Fibroblast of pulmonary artery (primary cell): ENCODE measurements at places on chromosomes 6 and 20.
A peak's percentile ranks its signal among the peaks of the same experiment; 100 is the strongest.

DNA sequence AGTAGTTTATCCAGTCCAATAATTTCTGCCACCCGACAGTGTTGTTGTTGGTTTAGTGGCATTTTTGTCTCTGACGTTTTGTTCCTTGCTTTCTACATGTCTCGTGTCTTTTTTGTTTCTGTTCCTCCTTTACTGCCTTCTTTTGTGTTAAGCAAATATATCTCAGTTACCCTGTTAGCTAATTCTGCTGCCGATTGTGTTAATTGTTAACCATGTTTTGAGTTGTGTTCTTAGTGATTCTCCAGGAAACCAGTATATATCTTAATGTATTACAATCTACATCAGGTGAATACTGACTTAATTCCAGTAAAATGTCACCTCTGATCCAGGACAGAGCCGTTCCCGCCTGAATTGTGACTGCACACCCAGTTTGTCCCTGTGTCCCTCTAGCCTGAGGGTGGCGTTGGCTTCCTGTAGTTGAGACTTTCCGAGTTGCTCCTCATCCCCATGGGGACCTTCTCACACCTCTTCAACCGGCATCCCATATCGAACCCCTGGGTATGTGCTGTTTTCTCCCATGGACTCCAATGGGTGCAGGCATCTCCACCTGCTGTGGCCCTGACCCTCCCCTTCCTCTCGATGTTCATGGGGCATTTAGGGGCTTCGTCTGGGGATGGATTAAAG, 35.8 kb upstream of the BHLHE23 start:
- DNase-seq: no peak

DNA sequence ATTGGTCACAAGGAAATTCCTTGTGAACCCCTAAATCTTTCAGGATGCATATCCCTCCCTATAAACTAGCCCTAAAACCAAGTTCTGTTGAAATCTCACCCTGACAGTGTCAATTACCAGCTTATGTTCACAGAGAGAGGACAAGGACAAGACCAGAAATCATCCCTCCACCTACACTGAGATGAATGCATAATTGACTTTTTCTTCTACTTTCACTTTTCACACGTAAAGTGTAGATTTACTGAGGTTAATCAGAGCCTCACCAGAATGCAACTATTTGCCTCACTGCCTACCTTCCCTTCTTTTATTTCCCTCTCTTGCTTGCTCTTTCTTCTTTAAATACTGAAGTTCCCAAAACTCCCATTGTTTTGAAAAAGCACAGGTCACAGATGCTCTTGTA, 15.3 kb upstream of the NKAIN2 start:
- no peak for DNase-seq

DNA sequence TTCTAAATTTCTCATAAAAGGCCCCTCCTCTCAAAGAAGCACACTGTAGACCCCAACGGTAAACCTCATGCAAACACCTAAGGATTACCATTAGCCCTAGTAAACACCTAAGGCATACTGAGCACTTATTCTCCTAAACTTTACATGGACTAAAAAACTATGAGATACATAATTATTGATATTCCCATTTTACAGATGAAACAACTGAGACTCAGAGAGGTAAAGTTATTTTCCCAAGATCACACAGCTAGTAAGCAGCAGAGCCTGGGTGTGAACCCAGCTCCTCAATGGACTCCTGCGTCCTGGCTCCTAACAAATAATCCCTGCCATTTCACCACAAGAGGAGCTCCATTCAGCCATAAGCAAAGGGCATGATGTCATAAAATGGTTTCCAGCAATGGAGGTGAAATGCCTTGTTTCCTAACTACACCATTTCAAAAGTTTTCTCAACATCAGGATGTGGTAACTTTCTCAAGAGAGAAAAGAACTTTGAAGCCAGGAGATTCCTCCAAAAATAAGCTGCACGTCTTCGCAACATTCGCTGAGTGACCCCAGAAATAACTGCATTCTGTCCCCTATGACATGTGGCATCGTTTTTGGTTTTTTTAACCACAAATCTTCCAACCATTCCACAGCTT, 4.1 kb downstream of the ATP9A start:
- peak; percentile 23 for DNase-seq

DNA sequence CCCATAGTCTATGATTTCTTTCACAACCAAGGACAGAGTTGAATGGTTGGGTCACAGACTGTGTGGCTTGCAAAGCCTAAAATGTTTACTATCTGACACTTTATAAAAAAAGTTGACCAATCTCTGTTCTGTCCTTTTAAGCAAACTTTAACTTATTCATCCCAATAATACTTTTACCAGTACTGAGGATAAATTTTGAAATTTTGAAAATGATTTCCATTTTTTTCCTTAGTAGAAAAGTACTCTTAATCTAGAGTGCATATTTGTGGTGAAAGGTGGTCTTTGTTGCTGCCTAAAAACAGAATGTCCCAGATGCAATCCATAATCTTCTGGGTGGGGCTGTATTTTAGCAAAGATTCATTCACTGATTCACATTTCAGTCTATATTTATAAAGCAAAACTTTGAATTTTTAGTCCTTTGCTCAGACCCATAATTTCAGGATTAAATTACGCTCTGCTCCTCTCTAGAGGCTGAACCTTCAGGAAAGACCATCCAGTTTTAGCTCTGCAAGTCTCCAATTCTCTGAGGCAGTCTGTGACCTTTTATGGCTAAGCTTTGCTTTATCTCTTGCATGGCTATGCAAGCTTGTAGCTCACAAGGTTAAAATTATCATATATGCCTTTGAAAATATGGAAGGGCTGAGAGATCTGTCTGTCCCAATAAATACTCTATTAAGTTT, 573.5 kb downstream of the COL12A1 start:
- no peak for DNase-seq

GRCh38 chr6:113433335-113433991, 423.7 kb upstream of the MARCKS start:
- DNase-seq: peak; percentile 95

DNA sequence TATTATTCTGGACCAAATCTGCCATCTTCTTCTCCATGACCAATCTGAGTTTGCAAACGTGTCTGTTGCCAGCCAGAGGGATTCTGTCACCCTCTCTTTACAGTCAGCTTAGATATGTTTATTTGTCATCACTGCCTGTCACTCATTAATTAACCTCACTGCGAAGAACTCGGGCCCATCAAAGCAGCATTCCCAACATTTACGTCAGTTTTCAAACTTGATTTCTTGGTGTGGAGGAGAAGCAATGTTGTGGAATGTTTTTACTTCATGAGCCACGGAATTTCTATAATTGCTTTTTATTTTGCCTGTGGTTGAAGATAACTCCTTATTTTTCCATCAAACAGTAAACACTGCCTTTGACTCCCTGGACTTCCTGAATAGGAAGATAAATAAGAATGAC, 91.8 kb upstream of the CNKSR3 start:
- DNase-seq: no peak

GRCh38 chr20:16158976-16159286, 414.3 kb downstream of the KIF16B start:
- DNase-seq: no peak

DNA sequence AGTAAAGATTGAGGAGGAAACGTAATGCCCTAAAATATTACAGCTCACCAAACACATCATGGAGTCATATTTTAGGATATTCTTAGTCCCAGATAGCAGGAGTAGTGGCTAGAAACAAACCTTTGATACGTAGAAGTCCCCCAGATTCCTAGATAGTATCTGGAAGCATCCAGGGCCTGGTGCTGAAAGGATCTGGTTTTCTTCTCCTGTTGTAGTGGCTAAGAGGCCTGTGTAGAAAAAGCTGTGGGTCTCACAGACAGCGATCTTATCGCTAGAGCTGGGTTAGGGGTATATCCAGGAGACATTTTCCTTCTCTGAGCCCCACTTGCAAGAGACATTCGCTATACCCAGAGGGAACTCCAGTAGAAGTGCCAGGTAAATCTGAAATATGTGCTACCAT, 139.9 kb downstream of the KCNQ5 start:
- DNase-seq: no peak

DNA sequence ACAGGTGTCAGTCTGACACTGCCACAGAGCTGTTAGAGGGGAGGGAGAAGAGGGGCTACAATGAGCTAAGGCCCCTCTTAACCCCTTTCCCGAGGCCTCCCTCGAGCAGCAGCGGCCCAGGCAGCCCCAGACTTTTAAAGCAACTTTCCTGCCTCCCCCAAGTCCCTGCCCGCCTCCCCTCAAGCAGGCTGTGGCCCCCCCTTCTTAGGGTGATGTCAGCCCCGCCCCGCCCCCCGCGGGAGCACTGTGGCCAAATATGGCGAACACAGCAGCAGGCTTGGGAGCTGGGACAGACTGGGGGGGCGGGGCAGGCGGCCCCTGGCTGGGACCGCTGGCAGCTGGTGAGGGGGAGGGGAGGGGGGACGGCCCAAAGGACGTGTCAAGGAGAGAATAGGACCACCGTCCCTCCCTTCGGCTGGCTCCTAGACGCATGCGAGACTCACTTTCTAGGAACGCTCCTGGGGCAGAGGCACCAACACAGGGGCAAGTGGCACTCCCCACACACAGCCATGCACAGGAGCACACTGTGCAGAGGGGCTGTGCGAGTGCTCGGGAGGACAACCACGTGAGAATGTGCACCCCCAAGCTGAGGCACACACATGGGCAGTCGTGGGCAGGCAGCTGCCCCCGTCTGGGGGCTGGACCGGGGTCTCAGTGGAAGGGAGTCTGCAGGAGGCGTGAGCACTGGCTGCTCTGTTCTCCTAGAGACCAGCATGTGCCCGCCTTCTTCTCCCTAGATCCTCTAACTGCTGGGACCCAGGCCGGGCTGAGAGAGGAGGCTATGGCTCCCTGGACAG, 6.7 kb downstream of the TEAD3 start:
- DNase-seq: peak; percentile 62

DNA sequence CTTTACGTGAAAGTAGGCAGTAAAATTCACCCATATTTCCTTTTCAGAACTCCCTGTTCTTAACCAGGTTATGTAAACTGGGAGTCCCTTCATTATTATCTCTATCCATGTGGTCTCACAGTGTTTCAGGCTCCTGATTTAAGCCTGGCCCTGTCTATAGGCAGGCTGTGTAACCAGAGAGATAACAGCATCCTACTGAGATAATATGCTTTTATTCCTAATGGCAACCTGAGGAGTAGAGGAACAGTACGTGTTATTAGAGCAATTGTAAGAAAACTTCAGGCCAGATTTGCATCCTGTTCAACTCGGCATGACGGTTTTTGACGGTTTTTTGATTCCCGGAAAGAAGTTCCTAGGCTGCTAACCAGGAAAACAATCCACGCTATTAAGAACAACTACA, 16.9 kb downstream of the FUT9 start:
- DNase-seq: no peak
